ENCODE measurements at places on chromosomes 3 and 15.

DNA sequence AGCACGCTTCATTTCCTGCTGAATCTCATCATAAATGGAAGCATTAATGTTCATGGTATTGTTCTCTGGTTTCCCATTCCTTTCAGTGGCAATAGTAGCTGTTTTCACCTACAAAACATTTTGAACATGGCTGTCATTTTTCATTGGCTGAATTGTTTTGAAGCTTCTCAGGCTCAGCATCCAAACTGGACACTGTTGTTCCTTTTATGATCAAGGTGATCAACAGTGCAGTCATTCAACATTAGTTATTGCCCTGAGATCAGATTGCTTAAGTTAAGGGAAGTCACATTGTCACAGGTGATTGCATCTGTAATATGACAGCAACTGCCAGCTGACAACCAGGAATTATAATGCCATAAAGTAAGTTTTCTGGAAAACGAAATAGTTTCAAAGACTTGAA is 46.9 kb downstream of the SATB1 start:
- DNase-seq: no peak

- DNase-seq: no peak
These were observed 621.4 kb downstream of the PDCD6IP start for GRCh38 chr3:34419801-34420200.

DNA sequence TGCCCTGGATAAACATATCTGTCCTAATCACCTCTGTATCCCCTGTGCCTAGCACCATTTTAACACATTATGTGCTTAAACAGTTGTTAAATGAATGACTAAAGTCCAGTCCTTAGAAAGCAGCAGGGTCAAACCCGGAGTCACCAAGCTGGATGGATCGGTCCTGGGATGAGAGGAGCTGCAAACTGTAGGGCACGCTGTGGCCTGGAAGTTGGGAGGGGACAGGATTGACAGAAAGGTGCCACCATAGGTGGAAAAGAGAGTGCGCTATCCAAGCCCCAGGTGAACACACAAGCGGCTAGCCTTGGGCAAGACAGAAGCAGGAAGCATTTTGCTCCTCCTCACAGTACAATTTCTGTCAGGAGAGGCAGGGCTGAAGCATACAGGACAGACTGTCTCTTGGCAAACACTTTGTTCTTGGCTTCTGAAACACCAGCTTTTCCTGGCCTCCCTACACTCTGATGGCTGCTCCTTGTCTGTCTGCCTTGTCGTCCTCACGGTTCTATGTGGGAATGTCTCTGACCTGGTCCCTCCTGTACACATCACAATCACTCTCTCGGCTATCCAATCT is 48.4 kb upstream of the KY start:
- no peak for DNase-seq

DNA sequence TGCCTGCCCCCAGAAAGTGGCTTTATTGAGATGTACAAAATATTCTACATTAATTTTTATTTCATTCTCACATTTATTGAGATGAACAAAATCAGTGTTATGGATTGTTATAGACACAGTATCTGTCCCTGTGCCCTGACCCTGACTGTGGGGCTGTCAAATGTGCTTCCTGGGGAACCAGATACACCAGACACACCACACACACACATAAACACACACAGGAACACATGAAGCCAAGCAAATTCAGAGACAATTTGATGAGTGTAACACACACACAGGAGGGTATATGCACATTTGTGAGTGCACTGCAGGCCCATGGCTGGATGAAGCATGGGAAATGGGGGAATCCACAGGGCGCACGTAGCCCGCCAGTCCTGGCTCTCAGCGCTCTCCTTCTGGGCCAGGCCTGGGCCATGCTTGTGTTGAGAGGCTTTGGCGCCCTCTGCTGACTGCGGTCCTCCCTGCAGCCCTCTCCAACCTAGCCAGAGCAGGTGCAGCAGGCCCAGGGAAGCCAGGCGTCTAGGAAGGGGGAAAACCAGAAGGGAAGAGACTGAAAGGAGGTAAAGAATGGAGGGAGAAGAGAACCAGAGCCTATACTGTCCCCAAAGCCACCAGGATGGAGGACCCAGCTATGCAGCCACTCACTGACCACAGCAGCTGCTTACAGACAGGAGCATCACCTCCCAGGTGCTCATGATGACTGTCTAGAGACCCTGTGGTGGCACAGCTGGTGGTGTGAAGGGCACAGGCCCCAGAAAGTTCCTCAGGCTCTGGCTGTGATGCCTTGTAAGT is 18.0 kb upstream of the LOXL1 start:
- peak; percentile 49 for DNase-seq

GRCh38 chr3:123620343-123620742 is 35.5 kb upstream of the HACD2 start:
- DNase-seq: no peak

GRCh38 chr3:157079676-157080369 is 80.1 kb downstream of the CCNL1 start:
- no peak for DNase-seq

DNA sequence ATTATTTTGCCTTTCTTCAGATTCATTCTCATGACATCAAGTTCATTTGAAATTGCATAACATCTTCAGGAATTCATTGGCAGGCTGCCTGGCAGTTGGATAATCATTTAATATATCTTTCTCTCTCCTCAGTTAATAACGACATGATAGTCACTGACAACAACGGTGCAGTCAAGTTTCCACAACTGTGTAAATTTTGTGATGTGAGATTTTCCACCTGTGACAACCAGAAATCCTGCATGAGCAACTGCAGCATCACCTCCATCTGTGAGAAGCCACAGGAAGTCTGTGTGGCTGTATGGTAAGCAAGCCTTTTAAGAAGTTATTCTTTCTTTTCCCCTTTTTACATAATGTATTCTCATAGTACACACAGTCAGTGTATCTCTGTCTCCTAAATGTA is 38.2 kb downstream of the TGFBR2 start:
- DNase-seq: no peak

GRCh38 chr3:182149594-182149993 is 437.9 kb downstream of the SOX2 start:
- no peak for DNase-seq

DNA sequence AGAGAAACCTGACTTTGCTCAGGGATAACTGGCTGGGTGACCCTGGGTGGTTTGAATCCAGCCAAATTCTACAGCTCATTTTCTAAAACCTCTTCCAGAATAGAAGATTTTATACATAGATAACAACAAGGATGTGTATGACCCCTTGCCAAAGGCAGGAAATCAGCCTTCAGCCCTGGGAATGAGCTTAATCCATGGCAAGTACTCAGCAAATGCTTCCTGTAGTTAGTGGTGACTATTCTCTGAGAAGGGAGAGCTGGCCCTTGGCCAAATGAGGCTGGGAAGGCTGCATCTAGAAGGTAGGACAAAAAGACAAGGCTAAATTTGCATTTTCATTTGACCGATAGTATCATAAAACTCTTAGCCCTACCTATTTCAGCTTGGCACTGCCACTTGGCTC is 4.6 kb upstream of the HACD3 start:
- DNase-seq: no peak

- DNase-seq: no peak
These were observed 29.3 kb downstream of the RIOX2 start for GRCh38 chr3:97942801-97943546.

DNA sequence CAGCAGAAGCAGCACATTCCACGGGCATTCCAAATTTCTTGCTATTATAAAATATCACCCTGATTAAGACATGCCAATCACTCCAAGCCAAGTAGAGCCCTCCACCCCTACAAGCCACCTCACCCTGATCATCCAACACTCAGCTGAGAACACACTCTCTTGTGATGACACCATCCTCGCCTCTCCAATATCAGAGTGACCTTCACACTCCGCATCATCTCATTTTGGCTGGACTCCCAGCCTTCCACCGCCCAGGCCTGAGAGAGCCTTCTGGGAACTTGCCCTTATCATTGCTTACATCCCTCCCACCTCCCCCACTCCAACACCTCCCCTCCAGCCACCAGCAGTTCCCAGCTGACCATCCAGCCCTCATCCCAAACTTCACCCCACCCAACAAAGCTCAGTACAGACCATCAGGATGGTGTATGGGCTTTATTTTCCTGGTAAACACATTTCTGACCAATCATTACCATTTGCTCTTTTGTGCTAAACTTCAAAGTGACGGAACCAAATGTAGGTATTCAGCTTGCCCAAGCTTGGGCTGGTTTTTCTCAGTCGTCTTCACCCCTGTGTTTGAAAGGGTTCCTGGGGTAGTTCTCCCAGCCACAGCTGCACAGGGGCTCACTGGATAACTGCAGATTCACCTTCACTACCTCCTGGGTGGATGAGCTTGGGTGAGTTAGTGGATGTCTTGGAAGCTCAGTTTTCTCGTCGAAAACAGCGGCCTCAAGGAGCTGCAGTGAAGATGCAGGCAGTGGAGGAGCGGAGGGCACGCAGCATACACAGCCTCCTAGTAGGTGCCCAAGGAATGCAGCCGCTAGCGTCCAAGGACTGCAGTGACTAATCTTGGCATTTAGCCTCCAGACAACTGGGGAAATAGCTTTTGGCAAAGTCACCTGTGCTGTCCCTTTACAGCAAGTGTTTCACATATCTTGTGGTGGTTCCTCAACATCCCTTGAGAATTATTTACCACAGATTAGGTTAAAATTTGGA is 115.1 kb downstream of the LIPC start:
- no peak for DNase-seq

DNA sequence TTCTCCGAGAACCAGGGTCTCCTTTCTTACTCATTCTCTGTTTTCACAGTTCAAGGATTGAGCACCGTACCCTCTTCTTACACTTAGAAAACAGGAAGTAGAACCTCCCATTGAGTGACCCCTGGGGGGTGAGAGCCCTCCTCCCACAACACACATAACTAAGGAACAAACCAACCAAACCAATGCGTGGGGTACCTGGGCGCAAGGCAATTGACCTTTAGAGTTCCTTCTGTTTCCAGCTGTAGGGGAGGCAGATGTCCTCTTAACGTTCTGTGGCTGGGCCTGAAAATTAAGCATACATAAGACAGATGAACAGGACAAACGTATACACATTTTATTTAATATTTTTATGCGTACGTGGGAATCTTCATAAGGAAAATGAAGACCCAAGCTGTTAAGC is 33.5 kb upstream of the TIMP4 start:
- no peak for DNase-seq

DNA sequence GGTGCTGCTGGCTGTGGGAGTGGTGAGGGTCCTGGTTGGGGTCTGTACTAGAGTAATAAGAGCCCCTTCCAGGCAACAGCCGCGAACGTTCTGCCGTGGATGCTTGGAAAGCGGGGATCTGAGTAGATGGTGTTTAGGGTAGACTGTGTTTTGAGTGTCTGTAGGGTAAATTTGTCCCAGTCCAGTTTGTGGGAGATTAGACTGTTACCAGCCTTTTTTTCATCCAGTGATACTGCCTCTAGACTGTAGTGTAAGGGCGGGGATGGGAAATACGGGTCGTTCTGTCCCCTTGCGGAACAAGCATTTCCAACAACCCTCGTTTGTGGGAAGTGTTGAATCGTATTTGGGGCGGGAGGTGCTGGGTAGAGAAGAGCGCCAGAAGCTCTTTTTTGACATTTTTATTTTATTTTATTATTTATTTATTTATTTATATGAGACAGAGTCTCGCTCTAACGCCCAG is 424 bp downstream of the HAUS2 start:
- DNase-seq: no peak

DNA sequence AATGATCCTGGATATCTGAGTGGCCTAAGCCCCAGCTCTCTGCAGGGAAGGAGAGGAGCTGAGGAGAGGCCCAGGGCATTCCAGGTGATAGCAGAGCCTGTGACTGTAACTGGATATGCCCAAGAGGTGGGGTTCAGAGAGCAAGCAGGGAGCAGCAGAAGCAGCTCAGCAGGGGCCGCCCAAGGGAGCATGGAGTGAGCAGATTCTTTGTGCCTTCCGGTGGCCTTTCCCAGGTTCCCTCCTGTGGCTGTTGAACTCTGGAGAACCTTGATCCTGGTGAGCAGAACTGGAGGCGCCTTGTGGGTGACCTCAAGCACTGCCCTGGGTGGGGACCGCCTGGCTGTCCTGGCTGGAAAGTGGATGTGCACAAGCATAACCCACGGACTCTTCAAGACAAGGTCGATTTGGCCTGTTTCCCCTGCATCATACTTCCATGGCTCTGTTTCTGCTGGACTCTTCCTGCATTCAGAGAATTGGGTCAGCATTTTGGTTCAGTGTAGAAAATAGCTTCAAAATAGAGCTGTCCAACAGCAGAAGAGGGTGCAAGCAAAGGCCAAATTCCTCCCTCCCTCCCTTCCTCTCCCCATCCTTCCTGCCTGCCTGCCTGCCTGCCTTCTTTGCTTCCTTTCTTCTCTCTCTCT is 76.1 kb downstream of the ARNT2 start:
- no peak for DNase-seq

DNA sequence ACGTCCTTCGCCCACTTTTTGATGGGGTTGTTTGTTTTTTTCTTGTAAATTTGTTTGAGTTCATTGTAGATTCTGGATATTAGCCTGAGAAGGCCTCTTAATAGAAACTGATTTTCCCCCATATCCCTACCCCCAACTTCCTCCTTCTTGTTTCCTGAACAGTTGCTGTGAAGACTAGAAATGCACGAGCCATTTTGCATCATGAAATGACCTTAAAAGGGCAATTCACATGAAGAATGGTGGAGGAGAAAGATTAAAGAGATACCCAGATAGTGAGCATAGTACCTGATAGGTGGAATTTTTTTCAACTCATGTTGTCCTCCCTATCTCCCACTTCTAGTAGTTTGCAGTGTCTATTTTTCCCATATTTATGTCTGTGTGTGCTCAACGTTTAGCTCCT is 55.2 kb upstream of the KCNH8 start:
- no peak for DNase-seq

DNA sequence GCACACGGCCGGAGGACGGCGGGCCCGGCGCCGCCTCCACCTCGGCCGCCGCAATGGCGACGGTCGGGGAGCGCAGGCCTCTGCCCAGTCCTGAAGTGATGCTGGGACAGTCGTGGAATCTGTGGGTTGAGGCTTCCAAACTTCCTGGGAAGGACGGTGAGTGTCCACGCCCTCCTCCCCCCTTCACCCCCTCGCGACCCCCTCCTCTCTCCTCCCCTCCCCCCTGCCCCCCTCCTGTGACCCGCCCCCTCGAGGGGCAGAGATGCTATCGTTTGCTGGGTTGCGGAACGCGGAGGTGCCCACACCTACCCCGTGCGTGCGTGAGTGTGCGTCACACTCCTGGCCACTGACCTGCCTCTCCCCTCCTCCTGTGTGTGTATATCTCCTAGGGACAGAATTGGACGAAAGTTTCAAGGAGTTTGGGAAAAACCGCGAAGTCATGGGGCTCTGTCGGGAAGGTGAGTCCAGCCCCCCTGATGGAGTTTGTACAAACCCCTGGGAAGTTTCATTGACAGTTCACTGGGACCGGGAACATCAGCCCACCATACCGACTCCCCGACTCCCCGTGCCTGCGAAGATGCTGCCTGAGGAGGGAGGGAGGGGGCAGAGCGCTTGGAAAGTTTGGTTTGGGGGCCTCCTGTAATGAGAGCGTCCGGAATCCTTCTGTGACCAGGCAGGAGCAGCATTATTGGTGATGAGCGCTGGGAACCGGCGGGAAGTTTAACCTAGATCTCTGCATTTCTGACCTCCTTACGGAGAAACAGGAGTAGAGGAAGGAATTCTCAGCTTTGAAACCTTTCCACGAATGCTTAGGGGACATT is 795 bp upstream of the SCAANT1 start:
- peak; percentile 10 for DNase-seq

All from stimulated activated CD8-positive, alpha-beta memory T cell treated with anti-CD3 and anti-CD28 coated beads, Interleukin-7, amount 100 ng/mL, for 48 hours (primary cell).